T-cell (primary cell): ENCODE measurements at places on chromosomes 13 and 19.

DNA sequence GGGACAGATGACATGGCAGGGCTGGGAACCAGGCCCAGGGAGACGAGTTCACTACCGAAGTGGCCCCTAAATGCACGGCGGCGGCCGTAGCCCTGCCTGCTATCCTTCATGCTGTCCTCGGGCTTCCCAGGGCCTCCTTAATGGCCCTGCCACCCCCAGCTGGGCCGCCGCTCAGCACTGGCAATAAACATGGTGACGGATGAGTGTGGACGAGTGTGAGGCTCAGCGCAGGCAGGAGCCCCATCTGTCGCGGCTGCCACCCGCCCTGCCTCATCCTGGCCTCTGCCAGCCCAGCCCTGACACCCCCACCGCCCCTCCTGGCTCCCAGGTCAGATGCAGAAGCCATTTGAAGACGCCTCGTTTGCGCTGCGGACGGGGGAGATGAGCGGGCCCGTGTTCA lies 13.6 kb downstream of the PIN1 start:
- DNase-seq: no peak

GRCh38 chr13:49296659-49297058 lies 48.9 kb downstream of the CDADC1 start:
- DNase-seq: no peak

GRCh38 chr19:34265221-34265650 lies 10.9 kb downstream of the GARRE1 start:
- no peak for DNase-seq

DNA sequence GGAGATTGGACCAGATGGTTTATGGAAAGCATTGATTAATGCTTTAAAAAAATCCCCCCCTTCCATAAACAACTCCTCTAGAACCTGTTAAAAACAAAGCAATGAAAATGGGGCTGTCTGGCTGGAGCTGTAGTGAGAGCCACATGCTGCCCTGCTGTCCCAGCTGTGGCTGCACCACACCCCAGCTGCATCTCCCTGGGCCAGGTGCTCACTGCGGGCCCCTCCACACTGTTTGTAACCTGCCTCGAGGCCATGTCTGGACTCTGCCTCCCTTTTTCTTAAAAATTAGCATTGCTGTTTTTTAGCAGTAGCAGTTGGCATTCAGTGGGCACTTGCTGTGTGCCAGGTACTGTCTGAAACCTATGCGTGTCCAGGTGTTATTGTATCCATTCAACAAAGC lies 15.2 kb upstream of the F2RL3 start:
- DNase-seq: no peak

DNA sequence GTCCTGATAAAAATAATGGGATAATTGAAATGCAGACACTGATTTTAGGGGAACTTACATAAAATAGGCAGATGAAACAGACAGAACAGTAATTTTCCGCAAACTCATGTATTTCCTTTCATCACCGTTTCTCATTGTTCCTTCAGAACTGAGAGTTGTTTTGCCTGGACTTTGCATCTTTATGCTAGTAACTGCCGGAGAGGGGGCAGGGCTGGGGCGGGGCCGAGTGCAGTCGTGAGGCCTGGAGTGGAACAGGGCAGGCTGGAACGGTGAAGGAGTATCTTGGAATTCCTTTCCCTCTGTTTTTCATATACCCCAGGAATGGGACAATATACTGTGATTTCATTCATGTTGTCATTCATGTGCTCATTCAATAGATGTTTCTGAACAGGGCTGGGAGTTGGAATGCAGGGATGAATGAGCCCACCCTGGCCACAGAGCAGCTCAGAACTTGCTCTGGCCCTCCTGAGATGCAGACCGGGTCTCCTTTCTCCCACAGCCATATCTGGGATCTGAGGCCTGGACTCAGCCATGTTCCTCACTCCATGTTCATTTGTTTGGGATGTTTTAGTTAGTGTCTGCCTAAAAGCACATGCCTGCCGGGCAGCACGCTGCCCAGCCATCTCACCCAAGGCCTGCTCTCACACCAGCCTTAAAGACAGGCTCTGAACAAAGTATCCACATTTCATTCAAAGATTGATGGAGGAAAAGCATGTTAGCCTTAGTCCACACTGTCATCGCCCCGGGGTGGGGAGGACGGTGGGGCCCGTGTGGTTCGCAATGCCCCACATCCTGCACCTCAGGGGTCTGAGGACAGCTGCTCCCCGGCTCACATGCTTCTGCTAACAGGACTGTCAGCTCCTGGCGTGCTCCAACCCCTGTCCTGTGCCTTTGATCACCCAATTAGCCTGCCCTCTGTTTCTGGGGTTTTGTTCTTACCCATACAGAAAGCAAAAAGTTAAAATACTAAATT lies 92.9 kb downstream of the SOX1 start:
- DNase-seq: no peak

DNA sequence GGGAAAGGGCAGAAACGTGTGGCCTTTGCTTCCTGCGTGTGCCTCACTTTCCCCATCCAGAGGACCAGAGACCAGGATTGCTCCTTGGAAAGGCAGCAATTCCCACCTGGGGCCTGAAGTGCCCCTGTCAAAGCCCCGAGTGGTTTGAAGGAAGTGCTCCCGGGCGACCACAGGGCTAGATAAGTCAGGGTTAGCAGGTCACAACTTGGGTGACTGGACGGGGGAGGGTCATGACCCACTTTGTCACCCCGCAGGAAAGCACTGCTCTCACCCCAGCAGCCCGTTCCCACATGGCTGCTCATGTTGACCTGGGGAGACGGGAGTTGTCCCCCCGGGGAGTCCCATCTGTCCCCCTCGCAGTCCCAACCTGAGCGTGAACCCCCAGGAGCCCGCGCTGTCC lies 459 bp downstream of the PRAM1 start:
- DNase-seq: no peak

DNA sequence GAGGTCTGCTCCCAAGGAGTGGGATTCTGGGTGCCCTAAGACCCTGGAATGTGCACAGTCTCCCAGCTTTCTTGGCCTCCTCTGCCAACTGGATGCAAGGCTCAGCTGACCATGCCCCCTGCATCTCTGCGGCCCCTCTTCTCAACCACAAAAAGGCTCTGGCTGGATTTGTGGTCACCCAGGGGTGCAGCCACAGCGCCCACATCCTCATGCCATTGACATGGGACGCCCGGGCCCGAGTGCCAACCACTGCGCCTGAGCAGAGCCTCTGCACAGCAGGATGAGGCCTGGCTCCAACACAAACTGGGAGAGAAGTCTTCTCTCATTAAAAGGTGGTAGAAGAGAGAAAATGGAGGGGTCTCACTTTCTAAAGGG lies 103.5 kb downstream of the FOXO1 start:
- no peak for DNase-seq

- no peak for DNase-seq
Observed at GRCh38 chr13:26628706-26629105, 71.2 kb downstream of the WASF3 start.

DNA sequence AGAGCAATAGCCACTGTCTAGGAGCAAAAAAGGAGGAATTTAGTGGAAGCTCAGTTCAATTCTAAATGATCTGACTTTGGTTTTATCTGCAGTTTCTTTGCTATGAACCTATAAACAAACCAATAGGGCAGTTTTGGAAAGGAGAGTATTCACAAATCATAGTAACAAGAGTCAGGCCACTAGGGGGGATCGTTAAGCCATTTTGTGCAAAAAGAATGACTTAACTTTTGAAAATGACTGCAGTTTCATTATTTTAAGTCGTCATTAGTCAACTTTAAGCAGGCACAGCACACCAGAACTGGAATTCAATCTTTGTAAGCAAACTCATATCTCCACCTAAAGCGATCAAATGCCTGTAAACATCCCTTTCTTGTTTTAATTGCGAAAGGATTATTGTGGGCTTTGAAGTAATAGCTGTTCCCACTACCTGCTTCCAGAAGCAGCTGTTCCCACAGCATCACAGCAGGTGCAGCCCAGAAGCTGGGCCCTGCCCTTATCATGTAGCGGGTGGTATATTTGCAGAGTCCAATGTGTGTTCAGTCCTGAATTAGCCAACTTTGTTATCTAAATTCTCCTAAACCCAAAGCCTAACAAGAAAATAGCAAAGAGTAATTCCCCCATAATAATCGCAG lies 51.5 kb downstream of the SOX21 start:
- no peak for DNase-seq

GRCh38 chr19:55070466-55071128 lies 5.1 kb upstream of the EPS8L1 start:
- DNase-seq: no peak

GRCh38 chr13:79336966-79337365 lies 69.1 kb downstream of the RBM26 start:
- DNase-seq: no peak

DNA sequence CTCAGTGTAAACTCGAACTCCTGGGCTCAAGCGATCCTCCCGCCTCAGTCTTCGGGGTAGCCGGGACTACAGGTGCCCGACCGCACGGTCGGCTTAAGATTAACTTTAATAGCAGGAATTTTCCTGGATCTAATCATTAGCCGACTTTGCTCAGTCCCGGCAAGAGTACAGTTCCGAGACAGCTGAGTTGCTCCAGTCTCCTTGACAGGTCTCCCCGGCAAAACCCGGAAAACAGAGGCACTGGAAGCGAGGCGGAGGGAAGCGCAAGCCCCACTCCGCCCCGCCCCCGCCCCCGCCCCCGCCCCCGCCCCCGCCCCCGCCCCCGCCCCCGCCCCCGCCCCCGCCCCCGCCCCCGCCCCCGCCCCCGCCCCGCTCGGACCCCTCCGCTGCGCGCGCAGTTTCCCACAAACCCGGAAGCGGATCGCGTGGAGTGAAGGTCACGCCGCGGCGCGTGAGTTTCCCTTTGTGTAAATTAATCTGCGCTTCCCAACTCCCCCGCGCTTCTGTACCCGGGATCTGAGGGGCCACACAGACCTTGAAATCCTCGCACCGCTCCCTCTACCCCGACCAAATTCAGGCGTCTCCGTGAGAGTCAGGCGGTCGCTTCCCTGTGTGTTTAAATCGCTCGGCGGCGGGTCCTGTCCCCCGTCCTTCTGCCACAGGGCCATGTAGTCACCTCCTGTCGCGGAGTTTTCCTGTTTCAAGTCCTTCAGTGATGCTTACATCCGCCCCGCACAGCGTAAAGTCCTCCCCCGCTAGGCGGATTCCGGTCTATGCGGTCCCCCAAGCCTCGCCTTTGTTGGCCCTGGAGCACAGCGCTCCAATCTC lies at the start of gene ZNF480:
TSS of gene ZNF480 (plus strand) at position 397 of the 828 bp plus-strand sequence. CDS start 3,244 bp downstream, outside the sequence.
- DNase-seq: peak; percentile 82

GRCh38 chr13:84255226-84255797 lies 373.0 kb upstream of the SLITRK1 start:
- DNase-seq: no peak

GRCh38 chr13:26476111-26476781 lies 81.2 kb upstream of the WASF3 start:
- DNase-seq: no peak

DNA sequence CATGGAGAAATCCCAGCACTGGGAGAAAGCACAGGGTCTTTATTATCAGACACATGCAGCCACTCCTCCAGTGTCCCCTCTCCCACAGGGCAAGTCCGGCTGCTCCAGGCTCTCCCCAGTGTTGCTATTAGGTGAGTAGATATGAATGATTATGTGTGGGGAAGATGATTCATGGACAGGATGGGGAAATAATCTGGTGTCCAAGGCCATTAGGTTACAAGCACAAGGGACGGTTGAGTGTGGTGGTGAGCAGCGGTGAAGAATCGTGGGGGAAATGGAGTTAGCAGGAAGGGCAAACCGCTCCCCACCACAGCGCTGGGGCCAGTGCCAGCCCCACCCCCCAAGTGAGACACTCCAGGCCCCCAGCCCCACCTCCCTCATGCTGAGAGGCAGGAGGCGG lies 19.0 kb downstream of the CD177 start:
- no peak for DNase-seq

GRCh38 chr13:45257638-45258333 lies 56.9 kb upstream of the KCTD4 start:
- no peak for DNase-seq

- no peak for DNase-seq
Observed at GRCh38 chr13:25771202-25771601, 280.6 kb downstream of the SHISA2 start.

DNA sequence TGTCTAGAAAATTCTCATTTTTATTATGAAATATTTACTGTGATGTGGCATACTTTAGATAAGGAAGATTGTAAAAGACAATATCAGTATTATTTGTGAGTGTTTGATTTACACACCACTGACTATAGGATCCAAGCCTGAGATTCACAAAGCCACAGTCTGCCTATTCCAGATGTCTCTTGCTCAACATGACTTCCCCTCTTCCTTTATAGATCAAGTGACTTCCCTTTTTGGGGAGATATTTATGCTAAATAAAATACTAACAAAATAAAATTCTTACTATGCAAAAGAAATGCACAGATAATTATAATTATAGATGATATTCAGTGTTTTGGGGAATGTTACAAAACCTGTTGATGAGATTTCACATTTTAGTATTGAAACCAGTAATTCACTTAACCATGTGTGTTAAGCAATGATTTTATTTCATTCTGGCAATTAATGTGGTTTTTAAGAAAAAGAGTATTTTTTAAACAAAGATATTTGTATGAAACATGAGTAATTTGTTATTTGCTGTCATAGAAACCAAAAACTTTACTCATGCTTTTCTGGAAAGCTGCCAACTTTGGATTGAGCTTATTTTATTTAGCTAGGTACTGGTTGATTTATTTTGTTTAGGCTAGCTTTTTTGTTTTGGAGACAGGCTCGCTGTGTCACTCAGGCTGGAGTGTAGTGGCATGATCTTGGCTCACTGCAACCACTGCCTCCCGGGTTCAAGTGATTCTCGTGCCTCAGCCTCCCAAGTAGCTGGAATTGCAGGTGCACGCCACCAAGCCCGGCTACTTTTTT lies 13.7 kb upstream of the GPR183 start:
- no peak for DNase-seq

- no peak for DNase-seq
Observed at GRCh38 chr19:38252385-38252784, 3.8 kb downstream of the PPP1R14A start.

GRCh38 chr13:112771139-112771876 lies 81.5 kb downstream of the ATP11A start:
- no peak for DNase-seq

GRCh38 chr13:100584896-100585295 lies 3.7 kb downstream of the GGACT start:
- no peak for DNase-seq

GRCh38 chr13:108962654-108963053 lies 333.2 kb downstream of the MYO16 start:
- DNase-seq: no peak

- no peak for DNase-seq
Observed at GRCh38 chr13:114053026-114053425, 79.2 kb upstream of the C13orf46 start.

DNA sequence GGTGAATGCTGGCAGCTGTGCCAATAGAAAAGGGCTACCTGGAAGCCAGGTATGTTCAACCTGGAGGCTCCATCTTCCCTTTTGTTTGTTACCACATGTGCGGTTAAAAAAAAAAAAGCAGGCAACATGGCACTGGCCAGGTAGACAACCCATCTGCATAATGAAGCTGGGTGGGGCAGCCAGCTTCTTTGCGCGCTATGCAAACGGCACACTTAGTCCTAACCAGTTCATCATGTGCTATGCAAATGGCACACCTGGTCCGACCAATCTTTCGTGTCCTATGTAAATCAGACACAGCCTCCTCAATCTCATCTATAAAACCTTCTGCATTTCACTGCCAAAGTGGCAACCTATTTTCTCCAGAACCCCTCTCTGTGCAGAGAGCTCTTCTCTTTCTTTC lies 11.3 kb upstream of the IGSF23 start:
- DNase-seq: no peak
